ENCODE measurements at places on chromosomes 6 and 20.

GRCh38 chr20:17651129-17651759 is 30.8 kb downstream of the RRBP1 start:
- DNase-seq, result no peak

GRCh38 chr20:36466089-36466488 is 75.2 kb upstream of the MYL9 start:
- no peak for DNase-seq

DNA sequence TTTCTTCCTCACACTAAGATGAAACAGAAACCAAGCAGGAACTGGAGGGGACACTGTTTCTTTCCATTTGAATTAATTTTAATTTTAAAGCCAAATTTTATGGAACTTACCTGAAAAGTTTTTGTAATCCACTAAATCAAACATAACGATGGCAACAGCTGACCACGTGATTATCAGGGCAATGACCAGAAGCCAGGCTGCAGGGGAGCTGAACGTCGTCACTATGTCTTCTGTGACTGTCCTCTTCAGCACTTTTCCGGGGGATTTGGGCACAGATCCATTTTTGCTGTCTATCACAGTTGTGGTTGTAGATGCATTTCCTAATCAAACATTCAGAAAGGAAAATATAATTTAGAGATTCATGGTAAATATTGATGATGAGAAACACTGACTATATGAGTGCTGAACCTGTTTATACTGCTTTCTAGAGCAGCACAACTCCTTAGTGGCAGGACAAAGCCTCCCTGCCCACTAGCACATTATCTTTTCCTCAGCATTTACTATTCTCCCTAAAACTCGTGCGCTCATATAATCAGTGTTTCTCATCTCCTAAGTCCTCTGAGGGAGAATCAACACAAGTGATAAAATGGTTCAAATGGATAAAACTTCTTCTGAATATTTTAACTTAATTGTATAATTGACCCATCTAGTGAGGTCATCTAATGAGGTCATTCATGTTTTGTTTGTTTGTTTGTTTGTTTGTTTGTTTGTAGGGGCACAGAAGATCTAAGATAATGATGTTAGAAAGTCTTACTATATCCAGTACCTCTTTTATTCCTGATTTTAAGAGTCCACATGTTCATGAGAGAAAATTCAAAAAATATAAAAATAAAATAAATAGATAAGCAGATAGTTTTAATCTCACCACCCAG is 65.7 kb downstream of the TRDN start:
- DNase-seq, result no peak

DNA sequence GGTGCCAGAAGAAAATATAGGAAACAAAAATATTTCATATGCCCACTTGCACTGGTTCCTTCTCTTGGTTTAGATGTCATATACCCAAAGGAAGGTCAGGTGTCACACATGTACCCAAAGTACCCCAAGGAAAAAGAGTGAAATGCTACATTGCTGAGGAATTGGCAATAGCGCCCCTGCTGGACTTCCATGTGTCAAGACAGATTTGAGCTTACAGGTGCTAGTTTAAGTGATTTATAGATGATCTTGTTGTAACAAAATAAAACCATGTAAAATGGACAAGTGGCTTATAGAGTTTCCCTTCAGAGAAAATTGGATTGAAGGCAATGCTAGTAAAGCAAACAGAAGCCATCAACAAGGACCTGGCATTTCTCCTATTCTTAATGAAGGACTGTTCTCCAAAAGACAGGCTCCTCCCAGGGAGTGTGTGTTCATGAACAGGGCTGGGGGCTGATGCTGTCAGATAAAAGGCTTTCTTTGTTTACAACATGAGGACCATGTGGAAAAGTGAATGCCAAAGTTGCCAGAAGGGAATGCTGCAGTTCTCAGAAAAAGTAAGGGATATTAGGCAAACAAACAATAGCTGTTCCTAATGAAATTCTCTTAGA is 64.3 kb upstream of the PAK5 start:
- no peak for DNase-seq

- DNase-seq, result no peak
These were observed 121.4 kb upstream of the TCF21 start for GRCh38 chr6:133767357-133767970.

DNA sequence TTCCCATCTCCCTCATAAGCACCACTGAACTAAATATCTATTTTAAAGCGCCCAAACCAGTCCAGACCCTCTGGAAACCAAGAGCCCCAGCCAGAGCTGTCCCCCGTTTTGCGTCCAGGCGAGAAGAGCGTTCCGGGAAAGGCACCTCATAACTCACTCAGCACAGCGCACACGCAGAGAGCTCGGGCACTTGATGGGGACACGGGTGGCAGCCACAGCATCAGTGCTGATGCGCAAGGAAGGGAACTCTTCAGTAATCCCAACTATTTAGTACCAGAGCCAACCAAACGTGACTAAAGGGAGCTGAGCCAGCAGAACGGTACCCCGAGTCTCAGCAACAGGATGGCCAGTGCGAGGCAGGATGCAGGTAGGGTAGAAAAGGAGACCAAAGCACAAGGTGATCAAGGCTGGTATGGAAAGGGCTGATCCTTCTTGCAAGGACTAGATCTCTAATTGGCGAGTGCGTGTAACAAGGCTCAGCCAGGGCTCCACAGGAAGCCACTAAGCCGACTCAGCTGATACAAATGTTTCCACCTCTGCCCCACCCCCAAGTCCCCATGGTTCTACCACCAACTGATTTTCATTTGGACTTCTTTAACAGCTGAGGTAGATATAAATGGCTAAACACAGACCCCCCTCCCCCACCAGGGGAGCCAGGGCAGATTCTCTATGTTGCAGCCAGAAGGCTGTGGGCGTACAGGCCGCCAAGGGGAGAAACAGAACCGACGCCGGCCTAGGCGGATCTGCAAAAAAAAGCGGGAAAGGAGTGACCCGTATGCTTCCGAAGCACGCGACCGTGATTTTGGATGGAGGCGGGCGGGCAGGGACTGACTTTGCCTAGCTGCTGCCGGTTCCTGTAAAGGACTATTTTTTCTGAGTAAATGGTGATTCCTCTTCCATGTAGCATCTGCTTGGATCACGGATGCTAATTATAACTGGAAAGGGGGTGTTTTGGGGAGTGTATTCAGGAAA is 183.5 kb upstream of the COL21A1 start:
- DNase-seq, result no peak

DNA sequence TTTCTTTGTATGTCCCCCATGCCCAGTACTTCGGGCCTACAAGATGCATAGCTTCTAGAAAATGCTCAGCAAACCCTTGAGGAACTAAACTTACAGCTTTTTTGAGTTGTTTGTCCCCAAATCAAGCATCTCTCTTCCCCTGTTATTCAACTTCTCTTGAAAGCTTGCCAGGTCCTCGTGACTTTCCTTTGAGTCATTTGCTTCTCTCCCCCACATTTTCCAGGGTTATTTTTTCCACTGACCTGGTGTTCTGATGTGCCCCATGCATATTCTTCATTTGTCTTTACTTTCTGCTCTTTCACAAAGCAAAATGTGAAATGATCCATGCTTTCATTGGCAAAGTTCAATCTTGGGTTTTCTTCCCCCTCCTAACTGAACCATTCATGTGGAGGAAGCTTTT is 204.8 kb downstream of the TFAP2A start:
- DNase-seq, result no peak

- no peak for DNase-seq
These were observed 476.9 kb downstream of the KHDRBS2 start for GRCh38 chr6:61809004-61809595.

- no peak for DNase-seq
These were observed 51.5 kb upstream of the E2F3 start for GRCh38 chr6:20350215-20350614.

DNA sequence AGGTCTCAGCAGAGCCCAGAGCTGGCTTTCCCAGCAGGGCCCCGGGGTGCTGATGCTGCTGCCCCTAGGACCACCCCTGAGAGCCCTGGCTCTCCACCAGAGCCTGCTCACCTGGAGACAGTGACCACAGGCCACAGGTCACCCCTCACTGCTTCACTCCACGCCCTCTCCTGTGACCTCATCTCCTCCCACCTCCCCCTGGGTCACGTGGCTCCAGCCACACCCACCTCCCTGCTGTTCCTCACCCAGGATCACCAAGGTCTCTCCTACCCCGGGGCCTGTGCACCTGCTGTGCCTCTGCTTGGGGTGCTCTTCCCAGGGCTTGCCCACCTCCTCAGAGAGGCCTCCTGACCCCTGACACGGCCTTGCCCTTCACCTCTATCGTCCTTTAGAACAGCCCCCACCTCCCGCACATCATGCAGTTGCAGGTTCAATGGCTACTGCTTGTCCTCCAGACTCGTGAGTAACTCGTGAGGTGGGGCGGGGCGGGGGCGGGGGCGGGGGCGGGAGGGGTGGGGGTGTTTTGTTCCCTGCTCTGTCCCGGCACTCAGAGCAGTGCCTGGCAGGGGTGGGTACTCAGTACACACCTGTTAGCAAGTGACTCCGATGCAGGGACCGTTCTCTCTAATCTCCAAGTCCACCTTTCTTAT is 468.0 kb downstream of the PREX1 start:
- DNase-seq, result no peak

- no peak for DNase-seq
These were observed 14.6 kb upstream of the ZMYND8 start for GRCh38 chr20:47370850-47371782.
